ENCODE measurements at places on chromosomes 7 and 10.

GRCh38 chr10:5448333-5449001 is 36.1 kb downstream of the NET1 start:
- DNase-seq: no peak

GRCh38 chr10:47403446-47404318 is 19.6 kb upstream of the ZNF488 start:
- no peak for DNase-seq

DNA sequence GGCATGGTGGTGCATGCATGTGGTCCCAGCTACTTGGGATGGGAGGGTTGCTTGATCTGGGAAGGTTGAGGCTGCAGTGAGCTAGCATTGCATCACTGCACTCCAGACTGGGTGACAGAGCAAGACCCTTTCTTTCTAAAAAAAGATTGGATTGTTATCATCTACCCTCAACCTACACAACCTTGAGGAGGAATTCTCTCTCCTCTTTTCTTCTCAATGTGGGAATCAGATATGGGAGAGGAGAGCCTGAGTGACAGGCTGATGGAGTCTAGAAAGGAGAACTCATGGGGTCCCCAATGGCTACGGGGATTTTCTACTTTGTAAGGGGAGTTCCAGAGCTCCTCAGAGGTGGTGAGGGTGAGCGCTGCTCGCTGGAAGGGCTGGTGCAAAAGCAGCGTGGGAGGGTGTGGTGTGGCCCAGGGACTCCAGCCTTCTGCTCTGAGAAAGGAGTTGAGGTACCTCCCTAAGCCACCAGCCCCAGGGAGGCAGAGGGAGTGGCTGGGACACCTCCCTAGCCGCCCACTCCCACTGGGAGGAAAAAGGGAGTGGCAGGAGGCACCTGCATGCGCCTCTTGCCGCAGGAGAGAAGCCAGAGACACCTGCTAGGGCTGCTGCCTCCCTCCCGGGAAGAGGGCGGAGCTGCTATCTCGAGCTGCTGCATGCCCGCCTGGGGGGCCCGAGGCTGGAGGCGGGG is 48.4 kb downstream of the GATA3 start:
- DNase-seq: no peak

GRCh38 chr10:55641601-55642000 is 719.5 kb downstream of the ZWINT start:
- no peak for DNase-seq

DNA sequence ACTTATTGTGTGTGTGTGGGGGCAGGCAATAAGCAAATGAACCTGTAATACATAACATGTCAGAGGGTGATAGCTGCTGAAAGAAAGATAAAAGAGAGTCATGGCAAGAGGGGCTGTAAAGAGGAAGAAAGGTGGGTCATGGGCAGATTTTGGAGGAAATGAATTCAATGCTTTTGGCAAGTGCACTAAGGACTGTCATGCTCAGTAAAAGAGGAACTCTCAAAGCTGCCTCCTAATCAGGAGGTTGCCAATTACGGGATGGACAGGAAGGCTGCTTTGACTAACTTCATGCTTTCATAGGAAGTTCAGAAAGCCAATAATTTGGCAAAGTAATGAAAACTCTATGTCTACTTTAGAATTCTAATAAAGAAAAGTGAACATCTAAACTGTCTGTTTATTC is 401.2 kb downstream of the SH2D4B start:
- DNase-seq: no peak

DNA sequence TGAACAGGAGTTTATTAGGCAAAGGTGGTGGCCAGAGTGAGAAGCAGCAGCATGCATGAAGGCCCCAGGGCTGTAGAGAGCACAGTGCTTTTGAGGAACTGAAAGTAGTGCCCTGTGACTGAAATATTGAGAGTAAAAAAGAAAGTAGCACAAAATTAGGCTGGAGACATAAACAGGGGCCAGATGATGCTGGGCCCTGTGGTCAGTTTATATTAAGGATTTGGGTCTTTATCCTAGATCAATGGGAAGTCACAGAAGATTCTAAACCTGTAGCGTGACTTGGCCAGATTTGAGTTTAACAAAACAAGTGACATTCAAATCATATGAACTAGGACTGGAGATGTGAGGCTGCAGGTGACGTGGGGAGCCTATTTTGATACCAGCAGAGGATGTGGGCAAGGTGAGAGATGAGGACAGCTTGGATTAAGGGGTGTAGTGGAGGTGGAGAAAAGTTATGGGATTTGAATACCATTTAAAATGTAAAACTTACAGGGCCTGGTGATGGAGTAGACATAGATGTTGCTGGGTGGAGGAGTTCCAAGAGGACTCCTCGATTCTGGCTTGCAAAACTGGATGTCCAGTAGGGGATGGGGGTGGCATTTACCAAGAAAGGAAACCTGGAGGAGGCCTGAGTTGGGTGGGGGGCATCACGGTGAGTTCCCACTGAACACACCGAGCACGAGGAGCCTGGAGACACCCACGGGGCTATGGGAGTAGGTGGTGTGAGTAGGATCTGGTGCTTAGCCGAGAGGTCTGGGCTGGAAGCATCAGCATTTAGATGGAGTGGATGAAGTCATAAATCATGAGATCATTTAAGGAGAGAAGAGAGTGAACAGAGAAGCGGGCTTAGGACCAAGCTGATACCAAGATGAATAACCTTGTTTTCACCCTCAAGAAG is 52.8 kb downstream of the HHEX start:
- no peak for DNase-seq

GRCh38 chr7:10120936-10121335 is 852.7 kb upstream of the PHF14 start:
- DNase-seq: no peak

GRCh38 chr10:131041441-131041840 is 270.1 kb downstream of the TCERG1L start:
- DNase-seq: no peak

GRCh38 chr10:92239151-92239599 is 51.7 kb downstream of the CPEB3 start:
- no peak for DNase-seq

GRCh38 chr7:8938044-8938805 is 504.8 kb downstream of the NXPH1 start:
- no peak for DNase-seq

- no peak for DNase-seq
Measured at GRCh38 chr7:7859411-7859810, 109.2 kb upstream of the GLCCI1 start.

DNA sequence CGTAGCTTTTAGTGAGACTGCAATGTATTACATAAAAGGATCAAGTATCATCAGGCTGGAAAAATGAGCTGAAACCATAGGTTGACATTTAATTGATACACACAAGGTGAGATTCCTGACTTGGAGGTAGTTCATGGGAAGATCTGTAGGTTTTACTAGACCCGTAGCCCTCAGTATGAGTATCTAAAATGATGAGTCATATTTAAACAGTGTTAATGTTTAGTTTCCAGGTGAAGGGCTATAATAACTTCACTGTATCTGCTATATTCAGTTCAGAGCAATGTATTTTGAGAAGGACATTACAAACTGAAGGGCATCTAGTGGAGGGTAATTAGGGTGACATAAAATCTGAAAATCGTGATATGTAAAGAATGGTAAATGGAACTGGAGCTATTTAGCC is 35.0 kb downstream of the ENTPD1 start:
- DNase-seq: no peak

GRCh38 chr7:69076566-69076965 is 521.7 kb upstream of the AUTS2 start:
- DNase-seq: no peak

GRCh38 chr10:59724098-59724938 is 14.7 kb upstream of the SLC16A9 start:
- no peak for DNase-seq

DNA sequence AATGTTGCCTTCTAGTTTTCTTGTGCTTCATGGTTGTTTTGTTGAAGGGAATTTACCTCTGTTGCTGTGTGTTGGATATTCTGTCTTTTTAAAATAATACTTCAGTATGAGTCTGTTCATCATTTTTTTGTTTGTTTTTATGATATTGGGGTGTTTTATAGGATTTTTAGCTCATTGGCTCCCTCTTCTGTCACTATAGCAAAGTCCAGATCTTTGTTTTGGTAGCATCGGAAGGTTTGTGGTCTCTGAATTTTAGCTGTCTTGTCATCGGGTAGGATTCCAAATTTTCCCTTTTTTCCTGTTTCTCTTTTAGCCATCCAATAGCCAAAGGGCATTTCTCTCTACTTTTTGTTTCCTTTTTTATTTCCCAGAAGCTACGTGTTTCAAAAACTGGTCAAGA is 91.4 kb downstream of the EXOC4 start:
- DNase-seq: no peak

DNA sequence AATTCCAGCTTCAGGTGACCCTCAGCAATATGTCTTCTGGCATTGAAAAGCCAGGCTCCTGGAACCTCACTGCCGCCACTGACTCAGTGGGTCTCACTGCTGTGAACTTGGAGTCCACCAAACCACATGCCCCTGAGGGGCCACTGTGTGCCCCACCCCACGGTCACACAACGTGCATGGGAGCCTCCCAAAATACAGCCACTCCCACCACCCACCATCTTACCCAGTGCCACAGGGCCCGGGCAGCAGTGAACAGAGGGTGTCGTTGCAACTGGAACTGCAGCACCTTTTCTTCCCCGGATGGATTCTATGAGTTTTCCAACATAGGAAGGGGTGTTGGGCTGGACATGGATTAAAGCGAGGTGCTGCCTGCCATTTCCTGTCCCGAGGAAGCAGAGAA is 60.1 kb downstream of the ASB13 start:
- no peak for DNase-seq

GRCh38 chr7:128443831-128444600 is 11.7 kb upstream of the HILPDA start:
- no peak for DNase-seq

DNA sequence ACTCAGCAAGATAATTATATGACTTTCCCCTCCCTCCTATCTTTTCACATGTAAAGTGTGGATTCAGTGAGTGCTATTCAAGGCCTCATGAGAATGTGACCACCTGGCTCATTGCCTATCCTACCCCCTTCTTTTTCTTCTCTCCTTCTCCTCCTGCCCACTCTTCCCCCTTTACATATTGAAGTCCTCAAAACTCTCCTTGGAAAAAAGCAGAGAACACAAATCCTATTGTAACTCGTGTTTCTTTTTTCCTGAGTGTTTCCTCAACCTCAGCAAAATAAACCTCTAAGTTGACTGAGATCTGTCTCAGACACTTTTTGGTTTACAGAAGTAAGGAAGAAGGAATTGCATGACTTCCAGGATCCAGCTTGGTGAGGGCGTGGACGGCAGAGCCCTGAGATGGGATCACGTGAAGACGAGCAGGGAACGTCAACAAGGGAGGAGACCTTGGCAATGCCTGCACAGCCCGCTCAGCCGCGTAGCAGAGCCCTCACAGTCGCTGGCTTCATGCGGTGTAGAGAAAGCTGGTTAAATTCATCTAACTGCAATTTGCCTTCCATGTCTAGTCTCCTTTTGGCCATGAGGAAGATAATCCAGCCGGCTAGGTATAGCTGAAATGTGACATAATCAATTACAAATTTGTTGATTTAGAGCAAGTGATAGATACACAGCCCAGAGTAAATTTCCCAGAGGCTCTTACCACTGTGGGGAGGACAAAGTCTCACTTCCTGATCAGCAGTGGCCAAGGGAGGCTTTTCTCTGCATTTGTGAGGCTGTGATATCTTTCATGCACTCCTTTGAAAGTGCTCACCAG is 75.7 kb downstream of the LYZL2 start:
- no peak for DNase-seq

- no peak for DNase-seq
Measured at GRCh38 chr7:117616694-117617093, 136.9 kb downstream of the CFTR start.

- no peak for DNase-seq
Measured at GRCh38 chr7:114789161-114789560, 132.7 kb upstream of the MDFIC start.

DNA sequence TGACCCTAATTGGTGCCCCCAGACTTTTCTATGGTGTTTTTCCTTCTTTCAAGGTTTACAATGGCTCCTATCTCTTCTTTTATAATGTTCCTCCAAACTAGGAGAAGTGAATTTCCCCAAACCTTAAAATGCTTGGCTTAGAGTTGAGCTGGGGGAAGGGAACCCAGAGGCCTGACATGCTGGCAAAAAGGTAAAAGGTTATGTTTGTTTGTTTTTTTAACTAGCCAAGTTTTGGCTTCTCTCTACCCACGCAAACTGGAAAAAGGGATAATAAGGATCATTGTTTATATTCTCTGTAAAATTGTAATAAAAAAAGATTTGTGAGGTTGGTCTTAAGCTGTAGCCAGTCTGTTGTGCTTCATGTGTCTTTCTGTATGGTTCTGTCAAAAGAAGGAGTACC is 477.0 kb downstream of the IPMK start:
- no peak for DNase-seq

- no peak for DNase-seq
Measured at GRCh38 chr7:140902303-140902953, 22.3 kb downstream of the BRAF start.

DNA sequence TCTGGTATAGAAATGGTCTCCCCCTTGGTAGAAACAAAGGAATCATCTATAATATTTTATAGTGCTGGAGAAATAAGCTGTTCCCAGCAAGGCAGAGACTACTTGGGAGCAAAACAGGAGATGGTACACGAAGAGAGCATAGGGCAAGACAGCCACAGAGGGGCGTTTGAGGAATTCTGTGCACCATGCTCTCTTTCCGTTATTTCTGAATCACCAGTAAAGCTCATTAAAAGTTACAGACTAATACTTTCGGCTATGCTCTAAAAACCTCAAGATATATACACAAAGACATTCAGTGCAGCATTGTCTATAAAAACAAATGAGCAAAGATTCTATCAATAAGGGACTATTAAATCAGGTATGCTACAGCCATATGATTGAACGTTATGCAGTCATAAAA is 68.5 kb upstream of the FHIP2A start:
- DNase-seq: no peak

GRCh38 chr10:29132551-29133111 is 156.2 kb upstream of the LYZL1 start:
- DNase-seq: no peak

DNA sequence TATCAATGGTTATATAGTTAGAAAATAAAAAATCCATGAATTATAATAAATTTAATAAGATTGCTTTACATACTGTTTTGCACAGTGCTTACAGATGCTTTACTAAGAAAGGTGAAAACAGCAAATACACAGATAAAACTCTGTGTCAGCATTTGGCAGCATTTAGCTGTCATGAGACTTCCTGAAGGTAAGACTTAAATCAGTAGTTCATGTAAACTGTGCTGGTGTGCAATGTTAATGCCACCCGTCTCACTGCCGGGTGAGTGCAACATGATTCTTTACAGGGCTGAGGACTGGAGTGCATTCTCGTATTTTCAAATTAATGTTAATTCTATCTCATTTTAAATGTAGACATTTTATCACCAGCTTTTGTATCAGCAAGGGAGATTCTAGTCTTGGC is 326.2 kb upstream of the POT1 start:
- no peak for DNase-seq

Measured in stimulated activated CD4-positive, alpha-beta T cell treated with anti-CD3 and anti-CD28 coated beads, Interleukin-1b, Interleukin-23, amount 100 ng/mL, for 24 hours (primary cell).